DMS 273 treated with DMSO at 0.1 percent for 48 hours (cell line): ENCODE measurements at places on chromosomes 2 and 18.
A peak's percentile ranks its signal among the peaks of the same experiment; 100 is the strongest.

DNA sequence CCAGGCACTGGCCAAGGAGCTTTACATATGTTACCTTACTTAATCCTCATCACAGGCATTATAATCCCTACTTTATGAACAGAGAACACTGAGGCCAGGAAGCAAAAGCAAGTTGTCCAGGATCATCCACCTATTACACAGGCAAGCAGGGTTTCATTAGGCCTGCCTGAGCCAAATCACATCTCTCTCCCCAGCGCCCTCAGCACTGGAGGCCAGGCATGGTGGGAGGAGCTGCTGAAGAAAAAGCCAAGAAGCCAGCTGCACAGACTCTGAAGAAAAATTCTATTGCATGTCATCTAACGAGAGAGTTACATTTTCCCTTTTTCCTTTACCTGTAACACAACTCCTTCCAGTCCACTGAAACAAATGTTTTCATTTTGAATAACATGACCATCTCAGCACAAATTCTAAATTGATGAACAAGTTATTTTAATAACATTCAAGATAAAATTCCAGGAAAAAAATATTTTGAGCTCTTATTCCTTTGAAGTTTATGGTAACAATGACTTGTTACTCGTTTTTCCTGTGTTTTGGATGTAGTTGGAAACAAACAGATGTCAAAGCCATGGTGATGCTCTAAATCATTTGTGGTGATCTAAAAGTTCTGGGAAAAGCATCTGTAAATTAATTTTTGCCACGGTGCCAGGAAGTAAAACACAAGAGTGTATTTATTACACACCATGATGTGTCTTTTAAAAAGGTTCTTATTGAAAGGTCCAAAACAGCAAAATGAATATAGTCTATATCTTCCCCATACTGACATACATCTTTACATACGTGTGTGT is 139.0 kb upstream of the ITGB6 start:
- no peak for DNase-seq

- DNase-seq, result no peak
Measured at GRCh38 chr18:14075196-14075595, 57.0 kb downstream of the ZNF519 start.

- no peak for DNase-seq
Measured at GRCh38 chr2:116477229-116477628, 1337.3 kb upstream of the DDX18 start.

GRCh38 chr2:26300234-26300925 is 45.6 kb upstream of the SELENOI start:
- no peak for DNase-seq

- no peak for DNase-seq
Measured at GRCh38 chr18:69102959-69103358, 297.7 kb upstream of the DOK6 start.

DNA sequence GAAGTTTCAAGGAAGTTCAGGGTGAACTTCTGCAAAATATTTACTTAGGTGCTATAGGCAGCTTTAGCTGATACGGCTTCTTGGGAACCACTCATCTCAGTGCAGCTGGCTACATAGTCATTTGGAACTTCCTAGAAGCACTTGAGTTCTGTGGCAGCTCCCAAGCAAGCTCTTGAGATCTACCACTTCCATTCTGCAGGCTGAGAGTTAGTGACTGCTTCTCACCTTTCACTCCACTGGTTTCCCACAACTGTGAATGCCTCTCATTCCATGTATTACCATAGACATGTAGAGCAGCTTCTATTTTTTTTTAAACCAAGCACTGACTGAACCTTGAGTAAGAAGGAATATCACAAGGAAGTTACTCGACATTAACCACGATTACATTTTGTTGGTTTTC is 994.1 kb upstream of the ACVR2A start:
- no peak for DNase-seq

DNA sequence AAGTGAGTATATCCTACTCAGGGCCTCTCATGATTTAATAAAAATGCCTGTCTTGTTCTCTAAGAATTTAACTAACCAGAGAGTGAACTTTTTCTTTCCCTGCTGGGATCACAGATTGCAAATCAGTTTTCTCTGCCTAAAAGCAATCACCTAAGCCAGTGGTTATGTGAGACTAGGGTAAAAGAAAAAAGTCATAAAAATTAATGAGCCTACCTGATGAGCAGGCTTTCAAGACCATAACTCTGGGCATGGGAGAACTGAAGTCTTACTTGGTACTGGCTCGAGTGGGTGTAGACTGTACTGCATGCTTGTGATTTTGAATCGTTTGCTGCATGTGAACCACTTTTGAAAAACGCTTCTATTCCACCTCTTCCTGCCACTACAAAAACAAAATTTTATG is 1677.0 kb upstream of the LRRTM1 start:
- no peak for DNase-seq

DNA sequence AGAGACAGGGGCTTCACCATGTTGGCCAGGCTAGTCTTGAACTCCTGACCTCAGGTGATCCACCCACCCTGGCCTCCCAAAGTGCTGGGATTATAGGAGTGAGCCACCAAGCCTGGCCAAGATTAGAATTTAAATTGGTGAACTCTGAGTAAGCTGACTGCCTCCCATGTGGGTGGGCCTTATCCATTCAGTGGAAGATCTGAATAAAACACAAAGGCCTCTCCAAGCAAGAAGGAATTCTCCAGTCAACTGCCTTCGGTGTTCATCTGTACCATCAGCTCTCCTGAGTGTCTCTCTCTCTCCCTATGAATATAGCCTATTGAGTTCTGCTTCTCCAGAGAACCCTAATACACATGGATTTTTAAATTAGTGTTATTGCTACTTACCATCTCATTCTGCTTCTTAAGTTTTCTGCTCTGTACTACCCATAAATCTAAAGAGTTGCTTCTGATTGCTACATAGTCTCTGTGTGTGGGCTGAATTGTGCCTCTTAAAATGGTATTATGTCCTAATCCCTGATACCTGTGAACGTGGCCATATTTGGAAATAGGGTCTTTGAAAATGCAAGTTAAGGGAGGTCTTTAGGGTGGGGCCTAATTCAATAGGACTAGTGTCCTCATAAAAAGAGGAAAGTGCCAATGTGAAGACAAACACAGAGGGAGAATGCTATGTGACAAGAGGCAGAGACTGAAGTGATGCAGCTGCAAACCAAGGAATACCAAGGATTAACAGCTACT is 36.3 kb downstream of the FBXO11 start:
- DNase-seq, result no peak

DNA sequence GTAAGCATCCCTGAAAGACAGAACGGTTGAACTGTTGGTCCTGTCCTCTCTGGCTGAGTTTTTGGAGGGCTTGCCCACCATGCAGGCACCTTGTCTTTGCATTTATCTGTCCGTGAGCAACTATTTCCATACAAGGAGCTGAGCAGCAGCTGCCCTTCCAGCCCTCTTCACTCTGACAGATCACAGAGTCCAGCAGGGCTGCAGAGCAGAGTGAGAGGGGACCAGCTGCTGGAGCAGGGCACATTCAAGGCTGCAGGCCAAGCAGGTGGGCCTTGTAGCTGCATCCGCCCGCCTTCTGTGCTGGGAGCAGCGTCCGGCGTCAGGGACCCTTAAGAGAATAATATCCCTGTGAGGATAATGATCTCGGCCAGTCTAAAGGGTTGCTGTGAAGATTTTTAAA is 9.5 kb downstream of the SMYD1 start:
- DNase-seq, result no peak

- no peak for DNase-seq
Measured at GRCh38 chr2:233025706-233026105, 6.8 kb upstream of the NEU2 start.

- DNase-seq, result no peak
Measured at GRCh38 chr2:233242231-233242927, 9.1 kb upstream of the ATG16L1 start.

GRCh38 chr2:11040992-11041391 is 114.3 kb upstream of the SLC66A3 start:
- DNase-seq, result no peak

DNA sequence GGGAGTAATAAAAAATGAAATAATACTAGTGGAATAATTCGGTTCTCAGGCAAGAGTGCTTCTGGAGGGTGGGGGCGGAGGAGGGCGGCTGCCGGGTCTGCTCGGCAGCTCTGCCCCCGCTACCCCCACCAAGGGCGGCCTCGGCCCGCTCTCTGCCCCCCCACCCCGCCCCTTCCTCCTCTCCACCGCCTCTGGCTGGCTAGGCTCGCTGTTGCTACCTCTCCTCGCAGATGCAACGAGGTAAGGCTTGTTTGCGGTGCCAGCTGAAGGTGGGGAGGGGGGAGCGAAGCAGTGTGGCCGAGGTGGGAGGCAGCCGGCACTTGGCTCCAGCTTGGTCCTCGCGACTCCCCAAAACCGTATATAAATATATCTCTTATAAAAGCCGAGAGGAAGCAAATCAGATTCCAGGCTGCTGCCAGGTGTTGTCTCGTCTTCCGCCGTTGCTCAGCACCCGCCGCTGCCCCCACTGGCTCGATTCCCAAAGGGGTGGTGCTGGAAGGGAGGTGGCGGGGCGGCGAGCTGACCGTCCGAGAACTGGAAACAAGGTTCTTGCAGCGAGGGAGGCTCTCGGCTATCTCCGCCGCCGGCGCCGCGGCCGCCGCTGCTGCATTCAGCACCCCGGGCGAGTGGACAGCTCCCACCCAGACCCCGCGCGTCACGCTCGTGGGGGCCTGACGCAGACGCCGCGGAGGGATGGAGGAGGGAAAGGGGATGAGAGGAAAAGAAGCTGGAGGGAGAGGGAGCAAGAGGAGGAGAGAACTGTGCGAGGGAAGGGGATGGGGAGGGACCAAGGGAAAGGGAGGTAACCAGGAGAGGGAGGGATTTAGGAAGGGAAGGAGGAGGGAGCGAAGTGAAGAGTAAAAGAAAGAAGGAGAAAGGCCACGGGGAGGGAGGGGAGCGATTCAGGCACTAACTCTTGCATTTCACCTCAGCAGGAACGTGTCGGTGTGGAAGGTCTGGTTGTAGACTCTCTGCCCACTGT is at the start of gene MARCHF4:
TSS of gene MARCHF4 (minus strand) at position 763 of the 982 bp plus-strand sequence. CDS start 2,223 bp downstream, outside the sequence.
- DNase-seq, result peak; percentile 50

DNA sequence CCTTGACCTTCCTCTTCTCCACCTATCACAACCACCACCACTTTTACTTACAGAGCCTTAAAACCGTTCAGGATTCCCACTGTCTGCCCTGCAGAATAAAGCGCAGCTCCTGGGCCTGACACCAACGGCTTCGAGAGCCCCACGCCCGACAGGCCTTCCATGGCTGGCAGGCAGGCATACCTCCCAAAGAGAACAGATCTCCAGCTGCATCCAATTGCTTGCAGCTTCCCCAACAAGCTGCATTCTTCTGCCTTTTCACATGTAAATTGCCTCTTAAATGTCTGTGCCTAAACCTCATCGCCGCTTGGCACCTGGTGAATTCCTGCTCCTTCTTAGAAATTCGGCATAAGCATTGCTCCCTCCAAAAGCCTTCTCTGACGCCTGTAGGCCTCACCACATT is 31.5 kb upstream of the FAM124B start:
- no peak for DNase-seq

GRCh38 chr18:36912887-36913286 is 84.0 kb downstream of the KIAA1328 start:
- no peak for DNase-seq

GRCh38 chr18:5457462-5457957 is 86.3 kb downstream of the EPB41L3 start:
- no peak for DNase-seq

GRCh38 chr2:15640261-15640711 is 48.6 kb downstream of the DDX1 start:
- DNase-seq, result no peak

DNA sequence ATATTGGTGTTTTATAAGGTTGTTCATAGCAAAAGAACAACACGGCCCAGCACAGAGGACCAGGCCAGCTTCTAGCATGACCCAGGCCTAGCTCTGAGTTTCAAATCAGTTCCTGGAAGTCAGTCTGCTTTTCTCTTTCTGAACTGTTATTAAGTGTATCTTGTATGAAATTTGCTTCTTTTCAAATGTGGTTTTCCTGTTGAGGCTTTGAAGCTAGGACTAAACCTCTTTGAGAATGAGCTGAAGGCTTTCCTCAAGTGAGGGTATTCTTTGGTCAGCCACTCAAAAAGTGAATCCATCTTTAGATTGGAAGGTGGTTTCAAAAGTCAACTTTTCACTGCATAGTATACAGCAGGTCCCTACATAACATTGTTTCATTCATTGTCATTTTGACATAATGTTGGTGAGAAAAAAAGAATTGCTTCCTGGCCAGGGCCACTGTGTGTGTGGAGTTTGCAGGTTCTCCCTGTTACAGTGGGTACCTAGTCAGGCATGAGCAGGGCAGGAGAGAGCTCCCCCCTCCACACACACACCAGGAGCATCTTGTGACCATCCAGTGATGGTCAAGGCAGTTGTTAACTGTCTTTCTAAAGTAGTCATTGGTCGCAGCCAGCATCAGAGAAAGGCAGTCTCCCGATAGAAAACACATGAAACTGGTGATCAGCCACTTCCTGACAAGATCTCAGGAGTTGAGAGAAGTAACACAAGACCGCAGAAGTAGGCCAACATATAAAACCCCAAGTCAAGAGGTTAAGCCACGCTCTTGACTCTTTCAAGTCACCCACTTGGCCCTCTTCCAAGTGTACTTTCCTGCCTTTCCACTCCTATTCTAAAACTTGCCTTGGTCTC is 6.7 kb upstream of the ACAA2 start:
- no peak for DNase-seq
